ENCODE measurements at places on chromosomes 6 and 20.
A peak's percentile ranks its signal among the peaks of the same experiment; 100 is the strongest.

DNA sequence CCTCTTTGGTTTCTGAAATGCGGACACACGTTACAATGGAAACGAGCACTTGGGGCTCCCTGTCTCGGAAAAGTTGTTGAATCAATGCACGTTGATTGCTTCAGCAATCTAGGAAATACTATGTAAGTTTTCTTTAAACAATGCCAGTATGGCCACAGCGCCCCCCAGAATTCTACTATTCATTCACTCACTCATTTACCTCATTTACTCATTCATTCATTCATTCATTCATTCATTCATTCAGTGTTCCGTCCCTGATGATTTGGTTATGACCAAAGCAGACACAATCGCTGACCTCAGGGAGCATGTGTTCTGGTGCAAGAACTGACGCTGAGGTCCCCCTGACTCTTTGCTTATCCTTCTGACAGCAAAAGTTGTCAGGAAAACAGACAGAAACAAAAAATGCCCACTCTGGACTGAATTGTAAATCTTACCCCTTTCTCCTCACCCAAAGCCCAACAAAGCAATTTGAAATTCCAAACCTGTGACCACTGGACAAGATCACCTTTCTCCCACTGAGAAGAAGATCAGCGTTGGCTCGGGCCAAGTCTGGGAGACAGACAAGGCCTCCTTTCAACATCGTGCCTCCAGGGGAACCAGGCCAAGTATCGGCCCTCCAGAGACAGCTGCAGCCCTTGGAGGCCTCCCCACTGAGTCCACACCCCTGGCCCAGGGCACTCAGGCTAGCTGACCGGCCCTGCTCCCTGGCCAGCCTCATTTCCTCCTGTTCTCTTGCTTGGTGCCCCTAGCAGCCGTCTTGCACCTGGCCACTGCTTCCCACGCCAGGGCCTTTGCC, 15.0 kb upstream of the PMEPA1 start:
- no peak for DNase-seq

GRCh38 chr6:53794137-53794719, 577 bp upstream of the LRRC1 start:
- DNase-seq: peak; percentile 35

DNA sequence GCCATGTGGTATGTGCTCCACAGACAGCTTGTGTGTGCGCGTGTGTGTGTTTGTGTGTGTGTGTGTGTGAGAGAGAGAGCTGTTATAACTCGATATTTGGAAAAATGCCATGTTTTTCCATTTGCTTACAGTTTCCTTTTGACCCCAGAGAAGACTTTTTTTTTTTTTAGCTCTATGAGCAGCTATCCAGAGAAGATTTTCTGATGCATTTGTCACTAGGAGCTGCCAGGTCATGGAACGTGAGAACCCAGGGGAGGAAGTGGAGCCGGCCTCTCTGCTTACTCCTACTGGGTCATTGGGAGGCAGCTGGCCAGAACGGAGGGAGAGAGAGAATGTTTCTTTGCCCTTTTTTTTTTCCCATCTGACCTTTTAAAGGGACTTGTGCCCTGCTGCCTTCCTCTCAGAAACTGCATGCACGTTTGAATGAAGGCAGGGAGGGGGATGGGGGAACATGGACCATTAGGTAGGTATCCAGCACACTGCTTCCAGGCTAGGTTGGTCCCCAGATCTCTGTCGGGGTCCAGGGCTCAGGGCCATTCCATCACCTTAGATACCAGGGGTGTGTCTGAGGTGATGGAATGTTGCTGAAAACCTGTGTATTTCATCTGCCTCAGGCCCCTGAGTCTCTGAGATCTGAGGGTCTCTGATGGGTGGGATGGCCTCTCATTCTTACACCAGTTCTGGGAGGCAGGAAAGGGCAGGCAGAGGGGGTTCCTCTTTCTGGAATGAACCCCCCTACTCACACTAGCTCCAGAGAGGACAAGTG, 11.2 kb upstream of the MRPS18A start:
- DNase-seq: no peak

- DNase-seq: no peak
Observed at GRCh38 chr6:112877134-112878100, 530.3 kb downstream of the RFPL4B start.

DNA sequence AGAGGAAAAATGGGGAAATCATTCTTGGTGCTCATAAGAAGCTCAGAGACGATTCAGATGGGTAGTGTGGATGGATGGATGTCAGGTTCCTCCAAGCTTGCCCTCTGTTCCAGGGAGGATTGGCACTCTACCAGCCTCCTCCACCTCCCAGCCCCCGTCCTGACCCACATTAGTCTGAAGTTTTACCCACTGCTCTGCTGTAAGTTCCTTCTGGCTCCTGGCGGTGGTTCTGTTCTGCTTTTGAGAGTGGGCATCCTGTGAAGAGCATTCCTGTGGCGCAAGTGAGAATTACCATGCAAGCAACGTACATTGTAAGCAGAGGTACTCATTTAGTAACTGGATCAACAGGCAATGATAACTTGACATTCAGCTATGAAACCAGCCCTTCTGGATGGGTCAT, 103.4 kb downstream of the SYNDIG1 start:
- no peak for DNase-seq

GRCh38 chr6:54722328-54722727, 124.2 kb upstream of the FAM83B start:
- no peak for DNase-seq

DNA sequence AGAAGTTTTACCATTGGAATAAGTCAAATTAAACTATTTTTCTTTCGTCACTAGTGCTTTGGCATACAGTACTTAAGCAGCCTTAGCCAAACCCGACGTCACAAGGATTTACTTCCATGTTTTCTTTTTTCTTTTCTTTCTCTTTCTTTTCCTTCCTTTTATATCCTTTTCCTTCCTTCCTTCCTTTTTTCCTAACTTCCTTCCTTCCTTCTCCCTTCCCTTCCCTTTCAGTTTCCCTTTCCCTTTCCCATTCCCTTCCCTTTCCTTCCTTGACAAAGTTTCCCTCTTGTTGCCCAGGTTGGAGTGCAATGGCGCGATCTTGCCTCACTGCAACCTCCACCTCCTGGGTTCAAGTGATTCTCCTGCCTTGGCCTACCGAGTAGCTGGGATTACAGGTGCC, 9.9 kb downstream of the ULBP3 start:
- DNase-seq: no peak

- DNase-seq: no peak
Observed at GRCh38 chr6:169964486-169965180, 213.2 kb downstream of the ERMARD start.

GRCh38 chr6:124677874-124678273, 284.4 kb upstream of the RNF217 start:
- DNase-seq: no peak

- DNase-seq: no peak
Observed at GRCh38 chr6:154683756-154684523, 49.3 kb upstream of the SCAF8 start.

DNA sequence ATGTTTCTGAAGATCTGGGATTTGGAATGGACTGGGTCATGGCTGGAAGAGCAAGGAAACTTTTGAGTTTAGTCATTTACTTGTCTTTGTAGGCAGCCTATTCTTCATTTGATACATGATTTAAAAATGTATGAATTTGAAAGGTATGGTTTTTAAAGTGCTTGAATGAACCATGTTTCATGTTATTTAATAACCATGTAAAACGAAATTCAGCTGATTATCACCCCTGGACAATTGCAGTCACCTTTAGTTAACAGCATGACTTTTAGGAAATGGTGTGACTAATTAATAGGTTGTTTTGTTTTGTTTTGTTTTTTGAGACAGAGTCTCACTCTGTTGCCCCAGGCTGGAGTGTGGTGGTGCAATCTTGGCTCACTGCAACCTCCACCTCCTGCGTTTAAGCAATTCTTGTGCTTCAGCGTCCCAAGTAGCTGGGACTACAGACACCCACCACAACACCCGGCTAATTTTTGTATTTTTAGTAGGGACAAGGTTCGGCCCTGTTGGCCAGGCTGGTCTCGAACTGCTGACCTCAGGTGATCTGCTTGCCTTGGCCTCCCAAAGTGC, 2.1 kb downstream of the STX11 start:
- DNase-seq: no peak

- DNase-seq: no peak
Observed at GRCh38 chr6:117387454-117387974, 38.2 kb downstream of the ROS1 start.

GRCh38 chr6:31498748-31499147, 803 bp downstream of the MICB start:
- no peak for DNase-seq

DNA sequence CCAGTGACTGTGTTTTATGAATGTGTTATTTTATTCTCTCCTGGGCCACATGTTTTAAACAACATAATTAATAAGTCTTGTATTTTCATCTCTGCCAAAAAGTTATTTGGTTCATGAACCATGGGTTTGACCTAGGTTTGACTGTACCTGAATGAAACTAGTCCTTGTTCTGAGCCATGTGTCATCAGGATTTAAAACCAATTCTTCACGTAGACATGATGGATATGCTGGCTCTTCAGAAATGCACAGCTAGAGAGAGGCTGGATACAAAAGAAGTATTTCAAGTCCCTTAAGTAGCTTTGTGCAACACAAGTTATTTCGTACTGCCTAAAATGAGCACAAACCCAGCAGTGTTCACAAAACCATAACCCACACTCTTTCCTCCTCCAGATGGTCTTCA, 116.1 kb downstream of the IBTK start:
- DNase-seq: no peak

DNA sequence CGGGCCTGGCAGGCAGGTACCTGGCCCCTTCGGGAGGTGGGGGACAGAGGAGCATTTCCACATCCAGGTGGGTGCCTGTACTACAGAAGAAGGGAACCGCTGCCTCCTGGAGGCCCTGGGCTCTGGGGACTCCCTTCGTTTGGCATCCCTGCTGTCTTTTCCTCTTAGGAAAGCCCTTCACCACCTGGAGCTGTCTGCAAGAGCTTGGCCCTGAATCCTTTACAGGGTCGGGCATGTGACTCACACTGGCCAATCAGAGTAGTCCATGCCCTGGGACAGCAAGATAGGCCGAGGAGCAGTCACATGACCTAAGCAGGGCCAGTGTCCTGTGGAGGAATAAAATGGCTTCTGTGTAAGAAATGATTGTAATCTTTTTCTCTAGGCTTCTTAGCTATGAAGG, 224.9 kb downstream of the ANKRD60 start:
- DNase-seq: no peak

DNA sequence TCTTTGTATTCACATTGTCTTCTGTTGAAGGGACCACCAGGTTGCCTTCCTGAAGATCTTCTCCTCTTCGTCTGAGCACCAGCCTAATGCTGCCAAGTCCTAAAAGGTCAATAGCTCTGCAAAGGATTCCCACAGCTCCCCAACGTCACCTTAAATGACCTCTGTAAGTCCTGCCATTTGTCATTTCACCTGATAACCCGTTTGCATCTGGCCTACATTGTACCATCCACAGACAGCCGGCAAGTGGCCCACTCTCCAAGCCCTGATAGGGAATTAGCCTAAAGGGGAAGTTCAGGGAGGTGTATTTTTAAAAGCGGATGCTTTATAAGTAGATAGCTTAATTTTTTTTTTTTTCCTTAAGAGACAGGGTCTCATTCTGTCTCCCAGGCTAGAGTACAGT, 127.8 kb downstream of the ZMYND8 start:
- no peak for DNase-seq

GRCh38 chr6:27130668-27131428, 116.7 kb upstream of the PRSS16 start:
- DNase-seq: no peak

DNA sequence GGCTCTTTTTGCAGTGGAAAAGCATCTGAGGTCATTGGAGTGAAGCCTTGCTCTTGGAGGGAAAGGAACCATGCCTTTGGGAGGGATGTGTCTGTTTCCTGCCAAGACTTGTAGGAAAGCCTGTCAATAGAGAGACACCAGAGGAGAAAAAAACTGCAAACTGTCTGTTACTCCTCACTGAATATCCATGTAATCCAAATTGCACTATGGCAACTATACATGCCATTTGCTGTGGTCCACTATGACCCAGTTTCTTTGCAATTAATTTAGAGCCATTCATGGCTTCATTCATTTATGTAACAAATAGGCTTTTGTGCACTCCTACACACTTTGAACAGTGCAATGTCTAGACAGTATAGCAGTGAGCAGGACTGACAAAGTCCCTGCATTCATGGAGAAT, 296.5 kb downstream of the SLC35F1 start:
- no peak for DNase-seq

DNA sequence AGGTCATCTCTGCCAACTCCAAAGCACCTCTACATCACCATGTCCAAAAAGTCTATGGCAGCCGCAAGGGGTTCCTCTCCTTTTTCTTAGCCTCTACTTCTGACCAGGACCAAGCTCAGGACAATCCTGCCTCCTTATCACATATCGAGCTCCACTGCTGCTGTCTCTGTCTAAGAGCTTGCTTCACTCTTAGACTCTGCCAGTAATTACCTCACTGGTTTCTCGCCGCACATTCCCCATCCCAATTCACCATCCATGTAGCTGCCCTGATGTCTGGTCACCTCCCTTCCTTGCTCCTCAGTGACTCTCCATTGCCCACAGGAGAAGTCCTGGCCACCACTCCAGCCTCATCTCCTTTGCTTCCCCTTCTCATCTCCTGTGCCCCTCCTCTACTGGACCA, 24.1 kb upstream of the PI16 start:
- no peak for DNase-seq

DNA sequence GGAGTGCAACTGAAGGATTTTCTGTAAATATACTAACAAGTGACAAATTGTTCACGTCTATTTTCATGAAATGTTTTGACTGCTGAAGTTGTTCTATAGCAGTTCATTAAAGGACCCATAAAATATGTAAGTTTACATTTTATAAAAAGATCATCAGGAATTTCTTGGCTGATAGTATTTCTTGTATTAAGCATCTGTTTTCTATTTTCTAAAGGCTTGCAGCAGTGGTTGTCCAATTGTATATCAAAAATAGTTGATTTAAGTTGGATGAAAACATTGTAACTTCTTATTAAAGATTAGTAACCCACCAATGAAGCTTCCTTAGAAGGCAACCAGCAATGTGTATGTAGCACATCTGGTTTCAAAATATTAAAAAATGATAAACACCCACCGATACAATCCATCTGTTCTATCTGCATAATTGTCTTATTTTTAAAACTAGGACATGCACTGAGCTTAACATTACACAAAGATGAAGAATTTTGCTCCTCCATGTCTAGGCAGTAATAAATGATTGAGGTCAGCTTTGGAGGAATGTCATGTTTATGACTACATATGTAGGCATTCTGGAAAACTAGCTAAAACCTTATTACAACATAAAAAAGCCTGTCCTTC, 301.3 kb upstream of the TCF21 start:
- DNase-seq: no peak

DNA sequence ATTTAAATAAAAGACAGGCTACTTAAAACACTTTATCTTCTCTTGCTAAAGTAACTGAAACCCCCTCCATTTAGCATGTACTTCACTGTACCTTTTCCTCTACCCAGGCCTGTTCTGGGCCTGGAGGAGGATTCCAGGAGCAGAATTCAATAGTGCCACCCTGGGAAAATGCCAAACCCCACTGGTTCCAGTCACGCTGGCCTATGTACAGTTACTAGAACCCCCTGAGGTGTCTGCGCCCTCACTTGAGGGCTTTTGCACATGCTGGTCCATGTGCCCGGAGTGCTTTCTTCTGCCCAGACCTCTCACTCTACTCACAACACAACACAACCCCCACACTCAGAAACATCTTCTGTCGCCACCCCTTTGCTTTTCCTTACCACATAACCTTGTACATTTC, 45.5 kb downstream of the TRAM2 start:
- DNase-seq: no peak

Measured in stimulated activated CD8-positive, alpha-beta memory T cell treated with anti-CD3 and anti-CD28 coated beads, Interleukin-4, amount 100 ng/mL, for 1 hour (primary cell).